ENCODE measurements at places on chromosomes 2 and 18. TPM values are rescaled to one million over a fixed set of nuclear protein-coding genes. Genes with fewer than 3 reads are reported as not detected.

The HSPD1 gene
- 351 TPM for total RNA-seq

The NYAP2 gene
- not detected for total RNA-seq

The GEN1 gene
- total RNA-seq = 45.4 TPM

The R3HDM1 gene
- total RNA-seq = 44.5 TPM

The SLC9A4 gene
- 0.11 TPM for total RNA-seq

The KCNG3 gene
- not detected for total RNA-seq

The MALL gene
- not detected for total RNA-seq

The DIS3L2 gene
- total RNA-seq = 34.6 TPM

The POU3F3 gene
- total RNA-seq = not detected

The HDLBP gene
- total RNA-seq = 240 TPM

The DIPK1C gene
- total RNA-seq = not detected

The TXNL1 gene
- 60.3 TPM for total RNA-seq

The ALLC gene
- total RNA-seq = not detected

The SLC14A1 gene
- 2.4 TPM for total RNA-seq

The SLC5A7 gene
- not detected for total RNA-seq

The FAM136A gene
- 49.6 TPM for total RNA-seq

The TBC1D8 gene
- 0.73 TPM for total RNA-seq

The STARD6 gene
- not detected for total RNA-seq

The STK16 gene
- total RNA-seq = 25.1 TPM

The UGT1A5 gene
- total RNA-seq = not detected

The RGPD3 gene
- total RNA-seq = 0.30 TPM

The GPC1 gene
- total RNA-seq = 7.6 TPM

The RAB27B gene
- 3.4 TPM for total RNA-seq

The TBR1 gene
- total RNA-seq = 0.05 TPM

The SERPINB13 gene
- total RNA-seq = not detected

The EPAS1 gene
- 21.1 TPM for total RNA-seq

The MYO7B gene
- total RNA-seq = 1.7 TPM

The TDRD15 gene
- not detected for total RNA-seq

The LYPD6B gene
- not detected for total RNA-seq
